Upper lobe of left lung (tissue), 6 donors: ENCODE measurements at places on chromosomes 5 and 9.
A peak's percentile ranks its signal among the peaks of the same experiment; 100 is the strongest.

GRCh38 chr9:136656795-136657611 is 5.7 kb upstream of the EGFL7 start:
- peak overlapping the region; percentile 91 for H3K27ac ChIP-seq
- DNase-seq = no peak
- no peaks in the 10 kb centered on the region for H3K36me3 ChIP-seq
- H3K4me3 ChIP-seq = peak overlapping the region; percentile 64

- H3K4me3 ChIP-seq = no peak overlapping the region
- no peak for DNase-seq
- no peaks in the 10 kb centered on the region for H3K36me3 ChIP-seq
These were observed 335.8 kb downstream of the GADD45G start for GRCh38 chr9:89940625-89941024.

GRCh38 chr9:110635589-110635988 is 33.0 kb upstream of the MUSK start:
- DNase-seq = no peak
- no peak overlapping the region for H3K27ac ChIP-seq
- no peaks in the 10 kb centered on the region for H3K4me1 ChIP-seq
- no peak overlapping the region for H3K4me3 ChIP-seq

- H3K4me1 ChIP-seq = no peaks in the 10 kb centered on the region
- no peaks in the 10 kb centered on the region for H3K27me3 ChIP-seq
- no peak for DNase-seq
- no peaks in the 10 kb centered on the region for H3K36me3 ChIP-seq
- H3K27ac ChIP-seq = no peak overlapping the region
These were observed 99.6 kb downstream of the ASTN2 start for GRCh38 chr9:117315236-117315635.

DNA sequence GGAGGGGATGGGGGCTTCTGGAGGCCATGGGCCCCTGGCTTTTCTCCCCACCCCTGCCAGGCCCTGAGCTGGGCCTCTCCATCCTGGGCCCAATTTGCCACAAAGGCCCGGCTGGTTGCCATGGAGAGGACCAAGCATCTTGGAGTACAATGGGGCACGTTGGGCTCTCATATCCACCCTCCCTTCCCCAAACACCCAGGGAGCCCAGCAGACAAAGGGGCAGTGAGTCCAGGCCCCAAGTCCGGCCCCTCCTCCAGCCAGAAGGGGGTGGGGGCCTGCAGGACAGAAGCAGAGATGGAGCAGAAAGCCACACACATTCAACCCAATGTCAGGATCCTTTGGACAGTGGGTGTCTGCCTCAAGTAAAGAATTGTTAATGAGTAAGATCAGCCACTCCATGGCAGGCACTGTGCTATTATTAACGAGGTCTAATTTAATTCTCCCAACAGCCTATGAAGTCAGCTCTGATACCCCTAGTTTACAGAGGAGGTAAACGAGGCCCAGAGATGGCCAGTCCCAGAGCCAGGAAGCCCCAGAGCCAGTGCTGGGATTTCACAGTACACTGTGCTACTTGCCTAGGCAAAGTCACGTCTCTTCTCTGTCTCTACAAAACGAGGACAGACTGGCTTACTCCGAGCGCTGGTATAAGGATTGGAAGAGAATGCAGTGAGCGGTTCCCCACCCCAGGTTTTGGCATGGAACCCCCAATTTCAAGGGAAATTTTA is 2.3 kb downstream of the CRB2 start:
- H3K36me3 ChIP-seq = no peaks in the 10 kb centered on the region
- H3K27ac ChIP-seq = no peak overlapping the region
- no peaks in the 10 kb centered on the region for H3K27me3 ChIP-seq
- no peak overlapping the region for H3K4me3 ChIP-seq
- H3K4me1 ChIP-seq = peaks cover 13% of the 10 kb centered on the region
- DNase-seq = no peak

DNA sequence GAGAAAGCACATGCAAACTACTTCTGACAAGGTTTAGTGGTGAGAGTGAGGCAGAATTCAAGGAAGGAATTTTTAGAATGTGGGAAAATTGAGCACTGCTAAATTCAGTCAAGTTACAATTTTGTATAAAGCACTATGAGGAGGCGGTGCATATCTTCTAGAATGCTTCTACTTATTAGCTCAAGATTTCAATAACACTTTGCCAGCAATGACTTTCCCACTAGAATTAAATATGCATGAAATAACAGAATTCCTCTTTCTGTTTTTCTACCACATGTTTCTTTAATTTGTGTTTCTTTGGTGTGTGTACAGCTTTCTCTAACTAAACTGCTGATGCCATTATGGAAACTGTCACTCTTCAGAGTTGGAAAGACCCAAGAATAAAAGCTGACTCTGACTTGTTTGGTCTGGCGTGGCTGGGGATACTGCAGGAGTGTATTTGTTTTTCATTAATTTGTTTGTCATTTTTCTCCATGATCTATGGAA is 163.5 kb downstream of the ARSB start:
- no peaks in the 10 kb centered on the region for H3K4me1 ChIP-seq
- no peak overlapping the region for H3K4me3 ChIP-seq
- no peaks in the 10 kb centered on the region for H3K27me3 ChIP-seq
- H3K36me3 ChIP-seq = no peaks in the 10 kb centered on the region
- H3K27ac ChIP-seq = no peak overlapping the region
- DNase-seq = no peak

GRCh38 chr5:172569861-172570558 is 71.1 kb upstream of the NEURL1B start:
- H3K4me1 ChIP-seq = no peaks in the 10 kb centered on the region
- H3K4me3 ChIP-seq = no peak overlapping the region
- no peak overlapping the region for H3K27ac ChIP-seq
- no peak for DNase-seq
- H3K27me3 ChIP-seq = no peaks in the 10 kb centered on the region
- H3K36me3 ChIP-seq = no peaks in the 10 kb centered on the region

GRCh38 chr9:121071756-121072421 is 2.9 kb upstream of the CNTRL start:
- peak overlapping the region; percentile 89 for H3K27ac ChIP-seq
- peaks cover 22% of the 10 kb centered on the region for H3K4me1 ChIP-seq
- H3K36me3 ChIP-seq = no peaks in the 10 kb centered on the region

GRCh38 chr9:126980231-126980630 is 65.6 kb downstream of the RALGPS1 start:
- peaks cover 12% of the 10 kb centered on the region for H3K4me1 ChIP-seq
- no peaks in the 10 kb centered on the region for H3K27me3 ChIP-seq
- H3K4me3 ChIP-seq = no peak overlapping the region
- H3K36me3 ChIP-seq = no peaks in the 10 kb centered on the region
- no peak for DNase-seq

- no peak overlapping the region for H3K27ac ChIP-seq
- no peaks in the 10 kb centered on the region for H3K27me3 ChIP-seq
- H3K4me3 ChIP-seq = no peak overlapping the region
- H3K4me1 ChIP-seq = peaks cover 45% of the 10 kb centered on the region
- H3K36me3 ChIP-seq = peaks cover 46% of the 10 kb centered on the region
These were observed 20.9 kb upstream of the TNIP1 start for GRCh38 chr5:151101746-151102145.

DNA sequence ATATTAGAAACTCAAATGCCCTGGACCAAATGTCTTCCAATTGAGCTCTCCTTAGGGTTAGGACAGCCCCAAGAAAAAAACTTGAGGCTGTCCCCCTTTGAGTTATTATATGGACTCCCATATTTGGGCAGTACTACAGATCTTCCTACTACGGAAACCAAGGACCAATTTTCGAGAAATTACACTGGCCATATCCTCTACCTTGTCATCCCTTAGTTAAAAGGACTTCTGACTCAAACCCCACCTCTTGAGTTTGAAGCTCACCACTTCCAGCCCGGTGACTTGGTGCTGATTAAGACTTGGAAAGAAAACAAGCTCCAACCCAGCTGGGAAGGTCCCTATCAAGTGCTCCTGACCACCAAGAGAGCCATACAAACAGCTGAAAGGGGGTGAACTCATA is 497.0 kb upstream of the GRAMD2B start:
- DNase-seq = no peak
- H3K4me3 ChIP-seq = no peak overlapping the region
- no peaks in the 10 kb centered on the region for H3K4me1 ChIP-seq
- H3K27me3 ChIP-seq = no peaks in the 10 kb centered on the region
- H3K27ac ChIP-seq = no peak overlapping the region

GRCh38 chr5:43646992-43647391 is 44.0 kb downstream of the NNT start:
- no peak overlapping the region for H3K4me3 ChIP-seq
- H3K27me3 ChIP-seq = no peaks in the 10 kb centered on the region
- peaks cover 6% of the 10 kb centered on the region for H3K4me1 ChIP-seq
- no peak for DNase-seq

- H3K4me3 ChIP-seq = no peak overlapping the region
- H3K4me1 ChIP-seq = peaks cover 29% of the 10 kb centered on the region
- no peaks in the 10 kb centered on the region for H3K27me3 ChIP-seq
- H3K27ac ChIP-seq = peak overlapping the region; percentile 69
- H3K36me3 ChIP-seq = no peaks in the 10 kb centered on the region
These were observed 73.9 kb downstream of the ADAMTS2 start for GRCh38 chr5:179271428-179271734.

DNA sequence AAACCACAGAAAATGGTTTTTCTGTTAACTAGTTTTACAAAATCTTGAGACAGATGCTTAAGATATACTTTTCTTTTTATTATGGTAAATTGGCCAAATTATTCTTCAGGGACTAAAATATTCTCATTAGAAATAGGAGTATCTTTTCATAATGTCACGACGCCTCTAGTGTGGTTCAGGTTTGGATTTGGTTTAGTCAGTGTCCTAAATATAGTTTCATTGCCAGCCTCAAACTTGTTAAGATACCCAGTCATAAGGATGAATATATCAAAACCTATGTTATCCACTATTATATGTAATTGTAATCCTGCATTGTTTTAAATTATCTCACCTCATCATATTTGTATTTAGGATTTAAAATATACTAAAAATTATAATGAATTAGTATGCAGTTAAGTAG is 13.7 kb downstream of the NDUFAF2 start:
- H3K4me3 ChIP-seq = no peak overlapping the region
- H3K27ac ChIP-seq = no peak overlapping the region
- no peaks in the 10 kb centered on the region for H3K4me1 ChIP-seq
- H3K27me3 ChIP-seq = no peaks in the 10 kb centered on the region
